Stimulated activated CD4-positive, alpha-beta T cell treated with anti-CD3 and anti-CD28 coated beads, Interleukin-2, amount 100 ng/mL, for 48 hours (primary cell): ENCODE measurements at places on chromosomes 5 and 9.

- no peak for DNase-seq
Observed at GRCh38 chr9:76302543-76302942, 91.7 kb downstream of the RFK start.

DNA sequence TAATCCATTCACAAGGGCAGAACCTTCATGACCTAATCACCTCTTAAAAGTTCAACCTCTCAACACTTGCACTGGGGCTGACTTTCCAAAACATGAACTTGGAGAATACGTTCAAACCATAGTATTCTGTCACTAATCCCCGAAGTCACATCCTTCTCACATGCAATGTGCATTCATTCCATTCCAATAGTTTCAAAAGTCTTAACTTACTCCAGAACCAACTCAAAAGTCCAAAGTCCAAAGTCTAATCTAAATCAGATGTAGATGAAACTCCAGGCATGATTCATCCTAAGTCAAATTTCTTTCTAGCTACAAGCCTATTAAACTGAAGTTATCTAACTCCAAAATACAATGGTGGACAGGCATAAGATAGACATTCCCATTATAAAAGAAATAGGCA, 21.7 kb upstream of the ADAMTSL1 start:
- DNase-seq, result no peak

GRCh38 chr9:93248386-93249040, 64.6 kb downstream of the WNK2 start:
- DNase-seq, result no peak

- no peak for DNase-seq
Observed at GRCh38 chr5:82403026-82403425, 124.9 kb upstream of the RPS23 start.

DNA sequence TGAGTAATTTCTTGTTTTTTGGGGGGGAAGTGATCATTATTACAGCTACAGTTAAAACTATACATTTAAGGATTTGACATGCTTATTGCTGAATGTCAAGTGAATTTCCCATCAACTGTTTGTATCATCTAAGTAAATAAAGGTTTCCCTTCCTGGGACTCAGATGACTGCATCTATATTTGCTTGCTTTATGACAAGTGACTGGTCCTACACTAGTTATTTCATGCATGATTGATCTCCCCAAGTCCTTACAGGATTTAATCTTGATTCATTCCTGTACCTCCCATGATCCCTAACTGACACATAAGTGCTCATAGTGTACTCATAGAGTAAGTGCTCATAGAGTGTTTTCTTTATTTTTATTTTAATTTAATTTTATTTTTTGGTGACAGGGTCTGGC, 2.8 kb downstream of the TXNDC8 start:
- no peak for DNase-seq

GRCh38 chr9:16421532-16421931, 448.9 kb downstream of the BNC2 start:
- DNase-seq, result no peak

DNA sequence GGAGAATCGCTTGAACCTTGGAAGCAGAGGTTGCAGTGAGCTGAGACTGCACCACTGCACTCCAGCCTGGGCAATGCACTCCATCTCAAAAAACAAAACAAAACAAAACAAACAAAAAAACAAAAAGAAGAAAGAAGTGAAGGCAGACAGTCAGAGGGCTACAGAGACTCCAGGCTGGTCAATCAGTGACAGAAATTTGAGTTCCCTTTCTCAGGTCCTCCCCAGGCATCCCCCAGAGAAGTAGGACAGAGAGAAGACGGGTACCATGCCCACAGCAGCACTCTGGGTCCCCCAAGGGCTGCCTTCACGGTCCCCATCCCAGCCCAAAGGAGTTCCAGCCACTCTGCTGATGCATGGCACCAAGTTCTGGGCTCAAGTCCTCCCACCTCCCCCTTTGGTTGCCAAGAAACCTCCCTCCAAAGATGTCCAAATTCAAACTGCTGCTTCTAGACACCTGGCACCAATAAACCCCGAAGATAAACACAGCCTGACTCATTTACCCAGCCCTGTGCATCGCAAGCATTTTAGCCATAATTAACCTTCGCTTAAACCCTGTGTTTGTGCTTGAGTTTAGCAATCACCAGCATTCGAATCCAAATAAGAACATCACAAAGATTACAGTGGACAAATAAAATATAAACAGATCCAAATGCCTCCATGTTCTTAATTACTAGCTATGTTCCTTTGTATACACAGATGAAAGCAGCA, 24.0 kb downstream of the SEMA4D start:
- no peak for DNase-seq

GRCh38 chr9:134966270-134966669, 48.6 kb upstream of the FCN1 start:
- no peak for DNase-seq

DNA sequence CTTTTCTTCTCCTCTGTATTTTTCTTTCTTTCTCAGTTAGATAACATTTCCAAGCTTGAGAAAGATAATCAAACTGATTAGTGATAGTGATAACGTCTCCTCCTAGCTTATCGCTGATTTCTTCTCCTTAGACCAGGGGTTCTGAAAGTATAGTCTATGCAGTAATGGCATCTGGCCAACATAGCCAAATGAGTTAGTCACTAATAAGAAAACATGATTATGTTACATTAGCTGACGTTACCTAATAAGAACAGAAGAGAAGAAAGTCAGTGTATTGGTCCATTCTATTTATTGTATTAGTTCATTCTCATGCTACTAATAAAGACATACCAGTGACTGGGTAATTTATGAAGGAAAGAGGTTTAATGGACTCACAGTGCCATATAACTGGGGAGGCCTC, 111.2 kb downstream of the STRBP start:
- DNase-seq, result no peak

DNA sequence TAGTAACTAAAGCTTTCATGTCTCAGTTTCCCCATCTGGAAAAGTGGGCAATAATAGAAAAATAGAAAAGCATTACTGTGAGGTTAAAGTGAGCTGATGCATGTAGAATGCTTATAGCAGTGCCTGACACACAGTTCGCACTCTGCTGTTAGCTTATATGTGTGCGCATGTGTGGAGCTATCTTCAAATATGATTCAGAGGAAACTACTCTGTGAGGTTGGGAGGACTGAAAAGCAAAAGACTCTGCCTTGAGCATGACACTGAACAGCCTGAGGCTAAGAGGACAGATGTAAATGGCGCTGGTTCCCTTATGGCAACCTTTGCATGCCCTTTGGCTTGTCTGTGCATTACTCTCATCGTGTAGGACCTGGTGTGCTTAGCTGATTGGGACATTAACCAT, 19.4 kb downstream of the NTRK2 start:
- DNase-seq, result no peak

- no peak for DNase-seq
Observed at GRCh38 chr5:6236858-6237481, 141.4 kb downstream of the MED10 start.

DNA sequence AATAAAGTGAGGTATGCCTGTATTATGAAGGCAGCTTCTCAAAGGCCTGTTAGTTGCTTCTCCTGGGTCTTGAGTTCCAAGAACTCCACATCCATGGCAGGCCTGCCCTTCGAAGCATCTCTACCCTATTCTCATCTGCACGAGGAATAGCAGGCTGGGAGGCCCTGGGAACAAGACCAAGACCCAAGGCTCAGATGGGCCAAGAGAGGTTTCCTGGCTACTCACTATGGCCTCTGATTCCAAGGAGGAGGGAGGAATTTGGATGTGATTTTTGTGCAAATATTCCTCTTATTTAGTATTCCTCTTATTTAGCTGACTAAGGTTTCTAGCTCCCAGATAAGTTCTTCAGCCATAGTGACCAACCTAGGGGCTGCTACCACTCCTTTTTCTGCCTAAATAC, 151.3 kb downstream of the SAXO1 start:
- DNase-seq, result no peak

DNA sequence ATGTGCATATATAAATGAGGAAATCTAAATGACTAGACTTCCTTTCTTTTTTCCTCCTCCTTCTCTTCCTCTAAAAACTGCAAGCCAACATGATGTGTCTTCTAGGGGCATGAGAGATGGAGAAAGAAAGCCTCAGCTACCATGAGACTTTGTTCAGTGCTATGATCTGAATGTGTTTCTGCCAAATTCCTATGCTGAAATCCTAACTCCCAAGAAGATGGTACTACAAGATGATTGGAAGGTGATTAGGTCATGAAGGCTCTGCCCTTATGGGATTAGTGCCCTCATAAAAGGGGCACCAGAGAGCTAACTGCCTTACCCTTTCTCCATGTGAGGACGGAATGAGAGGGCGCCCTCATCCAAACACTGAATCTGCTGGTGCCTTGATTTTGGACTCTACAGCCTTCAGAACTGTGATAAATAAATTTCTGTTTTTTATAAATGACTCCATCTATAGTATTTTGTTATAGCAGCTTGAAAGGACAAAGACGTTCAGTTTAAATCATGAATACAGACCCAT, 72.2 kb upstream of the IL6ST start:
- no peak for DNase-seq

GRCh38 chr5:169869066-169869465, 111.2 kb downstream of the INSYN2B start:
- no peak for DNase-seq

DNA sequence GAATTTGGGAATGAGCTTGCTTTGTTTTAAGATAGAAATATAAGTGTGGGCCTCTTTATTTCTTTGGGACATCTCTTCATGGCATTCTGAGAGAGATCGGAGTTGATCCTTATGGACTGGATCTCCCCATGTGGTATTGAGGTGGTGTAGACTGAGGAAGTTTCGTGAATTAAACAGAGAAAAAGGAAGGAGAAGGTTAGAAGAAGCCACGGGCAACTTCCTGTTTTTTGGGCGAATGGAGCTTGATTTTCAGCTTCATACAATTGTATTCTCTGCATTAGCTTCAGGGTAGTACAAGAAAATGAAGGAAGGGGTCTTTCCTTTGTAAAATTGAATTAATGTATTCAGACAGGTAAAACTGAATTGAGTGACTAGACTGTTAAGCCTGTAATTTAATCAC, 70.5 kb upstream of the HMHB1 start:
- no peak for DNase-seq

- no peak for DNase-seq
Observed at GRCh38 chr5:78634634-78635033, 13.9 kb downstream of the LHFPL2 start.

GRCh38 chr5:52007230-52007858, 624.1 kb downstream of the ISL1 start:
- no peak for DNase-seq

DNA sequence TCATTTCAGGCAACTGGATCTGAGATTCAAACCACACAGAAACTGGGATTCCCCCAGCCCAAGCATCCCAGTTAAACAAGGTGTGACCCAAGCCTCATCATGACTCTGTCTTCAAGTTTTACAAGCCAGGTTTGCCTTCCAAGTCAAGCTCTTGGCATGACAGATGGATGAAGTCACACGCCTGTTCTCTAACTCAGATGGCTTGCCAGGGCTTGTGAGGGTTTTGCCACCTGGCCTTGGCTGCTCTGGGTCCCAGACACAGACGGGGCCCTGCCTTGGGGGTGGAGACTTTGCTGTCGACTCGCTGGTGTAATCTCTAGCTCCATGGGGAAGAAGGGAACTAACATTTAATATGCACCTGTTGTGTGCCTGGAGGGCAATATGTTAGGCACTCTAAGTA, 95.8 kb upstream of the RARS1 start:
- DNase-seq, result no peak

GRCh38 chr5:174221436-174221835, 175.9 kb downstream of the NSG2 start:
- no peak for DNase-seq
